Body of pancreas (tissue), 4 donors: ENCODE measurements at places on chromosomes 6 and 20.

DNA sequence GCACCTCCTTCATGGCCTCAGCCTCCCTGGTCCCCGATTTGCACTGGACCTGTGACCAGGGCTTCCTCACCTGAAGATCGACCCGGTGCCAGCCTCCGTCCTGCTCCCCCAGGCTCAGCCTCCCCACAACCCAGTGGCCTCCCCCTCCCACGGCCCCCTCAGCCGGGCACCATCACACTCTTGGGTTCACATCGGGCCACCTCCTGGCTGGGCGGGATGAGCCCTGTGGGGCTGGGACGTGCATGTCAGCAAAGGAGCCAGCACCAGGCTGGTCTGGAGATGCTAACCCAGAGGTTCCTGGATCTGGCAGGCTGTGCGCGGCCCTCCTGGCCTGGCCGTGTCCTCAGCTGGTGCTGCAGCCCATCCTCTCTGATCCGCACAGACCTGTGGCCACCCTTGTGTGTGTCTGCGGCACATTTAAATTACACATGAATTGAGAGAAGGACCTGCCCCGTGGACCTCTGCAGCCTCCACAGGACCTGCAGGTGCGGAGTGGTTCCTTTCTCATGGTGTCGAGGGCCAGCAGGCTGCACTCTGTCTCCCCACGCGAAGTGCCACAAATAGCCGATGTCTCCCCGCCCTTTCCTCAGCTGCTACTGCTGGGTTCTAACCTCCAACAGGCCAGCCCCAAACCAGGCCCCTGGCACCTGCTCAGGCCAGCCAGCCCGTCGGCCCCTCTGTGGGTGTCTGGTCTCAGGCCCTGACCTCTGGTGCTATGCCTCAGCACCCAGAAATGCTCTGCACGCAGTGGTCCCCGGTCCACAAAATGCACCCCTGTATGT is 237.5 kb downstream of the ERMARD start:
- no peak overlapping the region for H3K27ac ChIP-seq
- no peaks in the 10 kb centered on the region for H3K4me1 ChIP-seq
- H3K27me3 ChIP-seq, result no peaks in the 10 kb centered on the region
- H3K4me3 ChIP-seq, result no peak overlapping the region
- no peaks in the 10 kb centered on the region for H3K36me3 ChIP-seq

DNA sequence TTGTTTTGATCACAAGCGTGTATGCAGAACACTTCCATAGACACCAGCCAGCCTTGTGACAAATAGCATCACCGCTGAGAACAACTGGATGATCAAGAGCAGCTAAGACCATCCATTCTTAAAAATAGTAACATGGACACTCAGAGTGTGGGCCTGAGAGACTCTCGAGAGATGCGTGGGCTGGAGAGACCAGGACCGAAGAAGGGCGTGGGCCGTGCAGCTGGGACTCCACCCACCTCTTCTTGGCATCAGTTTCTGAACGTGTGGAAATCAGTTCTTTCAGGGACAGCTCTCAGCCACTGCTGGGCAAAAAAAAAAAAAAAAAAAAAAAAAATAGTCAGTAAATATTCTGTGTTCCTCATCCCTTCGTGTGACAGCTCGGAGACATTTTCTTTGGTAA is 314.5 kb upstream of the CDH4 start:
- H3K36me3 ChIP-seq, result no peaks in the 10 kb centered on the region
- no peaks in the 10 kb centered on the region for H3K27me3 ChIP-seq
- no peak overlapping the region for H3K4me3 ChIP-seq
- DNase-seq, result no peak
- H3K4me1 ChIP-seq, result no peaks in the 10 kb centered on the region

- H3K27me3 ChIP-seq, result no peaks in the 10 kb centered on the region
- peaks cover 27% of the 10 kb centered on the region for H3K4me1 ChIP-seq
- peak overlapping the region; percentile 91 for H3K27ac ChIP-seq
- peak overlapping the region; percentile 89 for H3K4me3 ChIP-seq
- H3K36me3 ChIP-seq, result no peaks in the 10 kb centered on the region
- DNase-seq, result no peak
Measured at GRCh38 chr20:62387219-62387913, 463 bp downstream of the RPS21 start.

- no peaks in the 10 kb centered on the region for H3K27me3 ChIP-seq
- H3K36me3 ChIP-seq, result no peaks in the 10 kb centered on the region
- no peak overlapping the region for H3K4me3 ChIP-seq
- H3K4me1 ChIP-seq, result no peaks in the 10 kb centered on the region
- DNase-seq, result no peak
Measured at GRCh38 chr20:61628480-61628879, 376.4 kb downstream of the CDH4 start.

GRCh38 chr20:6703047-6703446 is 64.4 kb upstream of the BMP2 start:
- no peaks in the 10 kb centered on the region for H3K36me3 ChIP-seq
- peak overlapping the region; percentile 50 for H3K27ac ChIP-seq
- peaks cover 73% of the 10 kb centered on the region for H3K4me1 ChIP-seq
